Thyroid gland (tissue), 4 donors: ENCODE measurements at places on chromosomes 1 and 21. TPM values are rescaled to one million over a fixed set of nuclear protein-coding genes. Genes with fewer than 3 reads are reported as not detected.

GRCh38 chr1:225772323-225772768, 5.3 kb upstream of the SRP9 start:
- H3K4me3 ChIP-seq: no peak overlapping the region
- peaks cover 4% of the 10 kb centered on the region for H3K4me1 ChIP-seq
- H3K27me3 ChIP-seq: no peaks in the 10 kb centered on the region

DNA sequence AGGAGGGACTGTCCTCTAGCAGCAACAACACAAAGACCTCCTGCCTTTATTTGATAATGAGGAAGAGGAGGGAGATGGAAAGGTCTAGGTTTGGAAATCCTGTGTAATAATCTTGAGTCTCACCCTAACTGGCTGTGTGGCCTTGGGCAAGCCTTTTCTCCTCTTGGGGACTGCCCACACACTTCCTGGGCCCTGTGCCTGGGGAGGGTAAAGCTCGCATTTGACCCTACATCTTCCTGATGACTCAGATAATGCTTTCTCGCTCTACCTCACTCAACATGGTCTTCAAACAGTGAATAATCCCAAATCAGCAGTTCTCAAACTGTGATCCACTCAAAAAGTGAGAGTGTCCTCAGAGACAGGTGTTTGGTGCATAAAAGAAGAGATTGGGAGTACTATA, 81.2 kb downstream of the VWA5B1 start:
- no peaks in the 10 kb centered on the region for H3K27me3 ChIP-seq
- H3K4me1 ChIP-seq: no peaks in the 10 kb centered on the region
- H3K36me3 ChIP-seq: no peaks in the 10 kb centered on the region
- no peak for DNase-seq

Gene LCE3B
- total RNA-seq: not detected

DNA sequence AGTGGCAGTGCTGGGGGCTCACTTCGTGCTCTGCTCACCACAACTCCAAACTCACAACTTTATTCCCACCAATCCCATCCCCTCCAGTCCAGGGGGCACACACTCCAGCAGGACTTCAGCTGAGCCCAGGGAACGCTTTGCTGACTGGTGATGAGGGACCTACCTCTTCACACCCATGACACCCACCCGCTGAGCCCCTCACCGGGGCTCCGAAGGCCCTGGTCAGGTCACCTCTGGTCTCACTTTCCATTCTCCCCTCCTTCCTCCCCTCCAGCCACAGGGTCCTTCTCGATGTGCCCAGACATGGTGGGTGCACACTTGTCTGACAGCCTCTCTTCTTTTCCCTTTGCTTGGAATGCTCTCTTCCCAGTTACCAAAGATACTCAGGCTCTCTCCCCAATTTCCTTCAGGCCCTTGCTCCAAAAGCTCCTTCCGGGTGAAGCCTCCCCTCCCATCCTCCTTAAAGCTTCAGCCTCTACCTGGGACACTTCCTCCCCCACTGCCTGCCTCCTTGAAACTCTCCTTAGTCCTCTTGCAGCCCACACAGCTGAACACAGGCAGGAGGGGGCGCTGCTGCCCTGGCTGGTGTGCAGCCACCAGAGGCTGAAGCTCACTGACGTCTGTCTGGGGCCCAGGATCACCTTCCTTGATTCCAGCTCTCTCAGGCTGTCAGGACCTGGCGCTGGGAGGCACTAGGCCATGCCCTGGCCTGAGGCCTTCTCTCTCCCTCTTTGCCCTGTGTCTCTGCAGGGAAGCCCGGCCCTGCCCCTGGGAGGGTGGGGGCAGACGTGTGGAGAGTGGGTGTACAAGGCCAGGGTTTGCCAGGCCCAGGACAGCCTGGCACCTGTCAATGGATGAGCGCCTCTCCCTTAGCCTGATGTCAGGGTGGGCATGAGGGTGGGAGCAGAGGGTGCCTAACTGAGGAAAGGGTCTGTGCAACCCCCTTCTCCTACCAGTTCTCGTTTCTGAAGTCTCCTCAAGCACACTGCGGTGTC, 1.6 kb downstream of the KCNE1 start:
- peak; percentile 66 for DNase-seq
- no peak overlapping the region for H3K4me3 ChIP-seq
- no peaks in the 10 kb centered on the region for H3K27me3 ChIP-seq

GRCh38 chr1:46690931-46691421, 19.3 kb downstream of the TEX38 start:
- H3K27me3 ChIP-seq: no peaks in the 10 kb centered on the region
- peaks cover 7% of the 10 kb centered on the region for H3K4me1 ChIP-seq
- no peak overlapping the region for H3K4me3 ChIP-seq
- DNase-seq: no peak
- H3K27ac ChIP-seq: no peak overlapping the region
- peaks cover 26% of the 10 kb centered on the region for H3K36me3 ChIP-seq

Gene SYCP1
- total RNA-seq: not detected

DNA sequence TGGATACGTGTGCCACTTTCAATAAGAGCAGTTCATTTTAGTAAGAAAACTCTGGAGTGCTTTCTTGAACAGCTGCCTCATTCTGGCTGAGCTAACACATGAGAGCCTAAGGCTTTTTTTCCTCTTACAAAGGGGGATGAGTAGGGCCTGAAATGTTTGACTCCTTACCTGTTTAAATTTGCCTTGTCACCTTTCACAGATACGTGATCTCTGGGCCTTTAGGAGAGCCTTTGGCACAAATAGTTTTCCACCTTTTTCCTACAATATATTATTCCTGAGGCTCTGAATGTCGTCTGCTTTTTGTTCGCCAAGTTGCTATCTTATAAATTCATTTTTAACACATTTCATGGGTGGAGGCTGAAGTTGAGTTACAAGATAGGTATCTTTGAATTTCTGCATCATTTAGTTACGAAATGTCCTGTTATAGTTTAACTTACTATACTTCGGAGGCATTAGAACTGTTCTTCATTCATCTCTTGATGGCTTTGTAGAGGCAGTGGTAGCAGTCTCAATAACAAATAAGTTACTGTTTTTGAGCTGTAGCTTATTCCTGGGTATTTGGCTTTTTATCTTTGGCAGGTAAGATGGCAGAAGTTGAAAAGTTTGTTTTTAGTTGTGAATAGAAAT, 17.2 kb downstream of the UBAP2L start:
- DNase-seq: no peak
- peaks cover 70% of the 10 kb centered on the region for H3K36me3 ChIP-seq
- no peaks in the 10 kb centered on the region for H3K4me1 ChIP-seq
- no peak overlapping the region for H3K4me3 ChIP-seq
- no peak overlapping the region for H3K27ac ChIP-seq

DNA sequence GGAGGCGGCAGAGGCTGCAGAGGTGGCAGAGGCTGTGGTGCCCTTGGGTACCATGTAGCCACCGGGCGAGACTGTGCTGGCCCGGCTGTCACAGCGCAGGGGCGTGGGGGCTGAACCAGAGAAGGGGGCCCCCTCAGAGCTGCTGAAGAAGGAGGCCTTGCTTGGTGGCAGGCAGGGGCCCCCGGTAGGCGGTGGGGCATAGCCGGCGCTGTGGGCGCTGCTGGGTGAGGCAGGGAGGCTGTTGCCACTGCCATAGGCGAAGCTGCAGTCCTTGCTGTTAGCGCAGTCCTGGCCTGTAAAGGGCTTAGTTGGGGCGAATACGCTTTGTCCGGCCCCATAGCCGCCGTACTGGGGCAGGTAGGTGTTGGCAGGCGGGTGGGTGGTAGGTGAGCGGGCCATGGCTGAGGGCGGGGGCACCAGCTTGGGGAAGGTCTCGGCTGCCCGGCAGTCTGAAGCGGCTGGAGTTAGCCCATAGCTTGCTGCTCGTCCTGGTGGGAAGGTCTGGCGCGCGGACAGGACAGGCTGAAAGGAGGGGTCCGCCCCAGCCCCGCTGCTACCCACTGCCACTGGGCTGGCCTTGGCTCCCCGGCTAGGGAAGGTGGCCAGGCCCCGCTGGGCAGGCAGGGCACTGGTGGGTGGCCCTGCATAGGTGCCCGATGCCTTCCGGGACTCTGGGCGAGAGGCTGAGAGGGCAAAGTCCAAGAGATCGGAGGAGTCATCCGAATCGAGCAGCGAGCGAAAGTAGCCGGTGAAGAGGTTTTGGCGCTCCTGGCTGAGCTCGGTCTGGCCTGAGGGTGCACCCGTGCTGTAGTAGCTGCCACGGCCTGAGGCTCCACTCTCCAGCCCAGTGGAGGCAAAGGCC, 54.9 kb downstream of the AHDC1 start:
- no peak overlapping the region for H3K27ac ChIP-seq
- DNase-seq: no peak
- H3K36me3 ChIP-seq: peaks cover 37% of the 10 kb centered on the region
- no peaks in the 10 kb centered on the region for H3K27me3 ChIP-seq

Gene S1PR1
- 92.7 TPM for total RNA-seq

GRCh38 chr1:210496063-210496462, 167.4 kb downstream of the HHAT start:
- no peak overlapping the region for H3K27ac ChIP-seq
- no peaks in the 10 kb centered on the region for H3K27me3 ChIP-seq
- no peak for DNase-seq
- H3K4me1 ChIP-seq: no peaks in the 10 kb centered on the region
- H3K36me3 ChIP-seq: no peaks in the 10 kb centered on the region

GRCh38 chr1:75208862-75209261, 74.7 kb downstream of the LHX8 start:
- H3K27ac ChIP-seq: no peak overlapping the region
- H3K36me3 ChIP-seq: no peaks in the 10 kb centered on the region
- no peak for DNase-seq
- no peaks in the 10 kb centered on the region for H3K27me3 ChIP-seq
- no peak overlapping the region for H3K4me3 ChIP-seq
- H3K4me1 ChIP-seq: no peaks in the 10 kb centered on the region
